ENCODE measurements at places on chromosomes 3 and 15.

- DNase-seq: no peak
Observed at GRCh38 chr3:70464876-70465275, 152.4 kb upstream of the MDFIC2 start.

DNA sequence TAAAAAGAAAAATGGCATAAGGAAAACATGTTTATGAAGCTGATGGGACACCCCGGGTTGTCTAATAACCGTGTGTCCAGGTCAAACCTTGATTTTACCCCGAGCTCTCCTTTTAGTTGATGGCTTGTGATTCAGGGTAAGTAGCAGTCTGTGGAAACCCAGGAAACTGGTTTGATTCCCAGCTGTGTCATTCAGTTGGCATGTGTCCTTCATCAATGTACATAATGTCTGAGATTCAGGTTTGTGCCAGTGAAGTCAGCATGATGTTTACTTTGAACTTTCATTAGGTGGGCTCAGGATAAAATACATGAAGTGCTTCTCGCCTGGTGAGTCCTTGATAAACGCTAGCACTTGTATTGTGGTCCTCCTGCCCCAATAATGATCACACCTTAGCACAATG is 4.3 kb upstream of the COPG1 start:
- no peak for DNase-seq

GRCh38 chr15:80436511-80437307 is 32.5 kb downstream of the ARNT2 start:
- DNase-seq: no peak

GRCh38 chr3:116111765-116112164 is 333.5 kb downstream of the LSAMP start:
- no peak for DNase-seq

DNA sequence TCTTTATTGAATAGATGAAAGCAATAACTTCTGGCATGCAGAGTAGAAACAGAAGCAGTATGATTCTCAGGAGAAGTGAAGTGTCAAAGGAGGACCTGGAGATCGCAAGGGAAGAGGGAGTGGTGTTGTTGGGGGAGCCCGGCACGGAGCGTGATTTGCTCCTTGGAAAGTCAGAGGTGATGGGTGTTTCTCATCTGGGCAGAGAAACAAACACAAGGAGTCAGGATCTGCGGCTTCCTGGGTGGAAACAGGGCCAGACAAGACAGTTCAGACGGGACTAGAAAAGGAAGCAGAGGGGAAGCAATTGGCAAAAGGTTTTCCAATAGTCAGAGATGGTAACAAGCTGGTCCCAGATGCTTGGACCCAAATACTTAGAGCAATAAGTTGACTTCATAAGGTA is 34.4 kb upstream of the CCDC80 start:
- DNase-seq: no peak

DNA sequence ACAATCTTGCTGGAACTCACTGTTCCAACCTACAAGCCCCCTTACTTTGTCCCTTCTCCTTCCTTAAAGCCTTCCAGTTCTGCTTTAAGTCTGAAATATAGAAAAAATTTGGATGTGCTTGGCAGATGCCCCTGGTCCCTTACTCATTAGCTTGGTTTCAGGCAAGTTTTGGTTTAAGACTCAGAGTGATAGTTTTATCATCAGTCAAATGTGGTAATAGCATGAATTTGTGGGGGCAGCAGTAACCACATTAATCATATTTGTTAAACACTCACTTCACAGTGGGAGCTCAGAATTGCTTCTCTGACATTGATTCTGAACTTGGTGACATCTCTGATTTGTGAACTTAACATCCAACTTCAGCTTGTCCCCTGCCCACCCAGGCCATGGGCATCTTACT is 58.3 kb upstream of the ALDH1A3 start:
- DNase-seq: no peak

GRCh38 chr15:45377609-45378148 is 665 bp downstream of the GATM start:
- no peak for DNase-seq

DNA sequence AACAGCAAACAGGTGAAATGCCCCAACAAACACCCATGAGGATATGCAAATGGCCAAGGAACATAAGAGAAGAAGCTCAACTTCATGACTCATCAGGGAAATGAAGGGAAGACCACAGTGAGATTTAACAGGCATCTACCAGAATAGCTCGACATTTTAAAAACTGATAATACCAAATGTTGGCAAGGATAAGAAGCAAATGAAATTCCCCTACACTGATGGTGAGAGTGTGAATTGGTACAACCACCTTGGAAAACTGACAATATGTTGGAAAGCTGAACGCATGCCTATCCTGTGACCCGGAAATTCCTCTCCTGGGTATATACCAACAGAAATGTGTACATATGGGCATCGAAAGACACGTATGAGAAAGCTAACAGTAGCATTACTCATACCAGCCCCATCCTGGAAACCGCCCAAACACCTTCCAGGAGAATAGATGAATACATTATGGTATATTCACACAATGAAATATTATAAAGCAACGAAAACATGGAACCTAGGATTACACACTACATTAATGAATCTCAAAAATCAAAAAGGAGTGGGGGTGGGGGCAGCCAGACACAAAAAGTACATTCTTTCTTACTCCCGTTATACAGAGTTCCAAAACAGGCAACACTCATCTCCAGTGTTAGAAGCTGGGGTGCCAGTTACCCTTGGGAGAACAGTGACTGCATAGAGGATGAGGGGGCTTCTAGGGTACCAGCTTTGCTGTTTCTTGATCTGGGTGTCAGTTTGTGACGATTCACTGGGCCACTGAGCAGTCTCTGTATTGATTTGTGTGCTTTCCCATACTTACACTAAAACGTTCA is 16.9 kb downstream of the RFTN1 start:
- DNase-seq: no peak

DNA sequence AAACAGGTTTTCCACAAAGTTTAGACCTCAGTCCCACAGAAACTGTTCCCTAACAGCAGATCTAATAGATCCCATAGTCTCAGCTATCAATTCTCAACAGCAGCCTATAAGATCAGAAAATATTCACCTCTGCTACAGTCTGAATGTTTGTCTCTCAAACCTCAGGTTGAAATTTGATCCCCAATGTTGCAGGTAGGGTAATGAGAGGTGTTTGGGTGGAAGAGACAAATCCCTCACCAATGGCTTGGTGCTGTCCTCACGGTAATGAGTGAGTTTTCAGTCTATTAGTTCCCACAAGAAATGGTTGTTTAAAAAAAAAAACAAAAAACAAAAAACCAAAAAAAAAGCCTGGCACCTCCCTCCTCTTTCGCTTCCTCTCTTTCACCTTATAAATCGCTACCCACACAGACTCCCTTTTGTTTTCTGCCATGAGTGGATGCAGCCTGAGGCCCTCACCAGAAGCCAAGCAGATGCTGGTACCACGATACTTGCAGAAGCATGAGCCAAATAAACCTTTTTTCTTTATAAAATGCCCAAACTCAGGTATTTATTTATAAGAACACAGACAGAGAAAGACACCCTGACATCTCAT is 14.2 kb downstream of the ZNF280D start:
- no peak for DNase-seq

GRCh38 chr15:80508783-80509182 is 104.6 kb downstream of the ARNT2 start:
- no peak for DNase-seq

DNA sequence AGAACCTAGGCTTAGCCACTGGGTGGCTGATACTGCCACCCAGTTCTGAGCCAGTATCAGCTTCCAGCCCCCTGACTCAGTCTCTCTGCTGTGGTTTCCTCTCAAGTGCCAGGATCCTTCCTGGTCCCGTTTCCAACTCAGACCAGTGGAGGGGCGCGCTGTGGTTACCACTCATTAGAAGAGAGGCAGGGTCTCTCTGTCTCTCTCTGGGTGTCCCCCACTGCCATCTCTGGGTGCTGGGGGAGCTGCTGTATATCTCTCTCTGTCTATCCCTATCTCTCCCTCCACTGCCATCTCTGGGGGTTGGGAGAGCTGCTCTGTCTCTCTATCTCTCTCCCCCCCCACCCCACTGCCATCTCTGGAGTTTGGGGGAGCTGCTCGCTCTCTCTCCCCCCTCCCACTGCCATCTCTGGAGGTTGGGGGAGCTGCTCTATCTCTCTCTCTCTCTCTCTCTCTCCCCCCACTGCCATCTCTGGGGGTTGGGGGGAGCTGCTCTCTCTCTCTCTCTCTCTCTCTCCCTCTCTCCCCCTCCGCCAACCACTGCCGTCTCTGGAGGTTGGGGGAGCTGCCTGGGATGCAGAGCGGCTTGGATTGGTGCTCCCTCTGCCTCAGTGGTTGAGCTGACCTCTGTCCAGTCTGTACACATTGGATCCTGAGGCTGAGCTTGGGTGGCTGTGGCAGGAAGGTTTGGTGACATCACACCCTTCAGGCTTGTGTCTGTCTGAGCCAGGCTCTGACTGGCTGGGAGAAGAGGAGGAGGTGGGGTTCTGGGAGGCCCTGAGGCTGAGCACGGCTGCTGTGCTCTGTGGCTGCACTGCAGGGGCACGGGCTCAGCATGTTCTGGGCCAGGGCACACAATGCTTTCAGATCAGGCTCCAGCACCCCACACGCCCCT is 98.9 kb downstream of the APBA2 start:
- DNase-seq: no peak
